ENCODE measurements at places on chromosomes 4 and X.
A peak's percentile ranks its signal among the peaks of the same experiment; 100 is the strongest.

DNA sequence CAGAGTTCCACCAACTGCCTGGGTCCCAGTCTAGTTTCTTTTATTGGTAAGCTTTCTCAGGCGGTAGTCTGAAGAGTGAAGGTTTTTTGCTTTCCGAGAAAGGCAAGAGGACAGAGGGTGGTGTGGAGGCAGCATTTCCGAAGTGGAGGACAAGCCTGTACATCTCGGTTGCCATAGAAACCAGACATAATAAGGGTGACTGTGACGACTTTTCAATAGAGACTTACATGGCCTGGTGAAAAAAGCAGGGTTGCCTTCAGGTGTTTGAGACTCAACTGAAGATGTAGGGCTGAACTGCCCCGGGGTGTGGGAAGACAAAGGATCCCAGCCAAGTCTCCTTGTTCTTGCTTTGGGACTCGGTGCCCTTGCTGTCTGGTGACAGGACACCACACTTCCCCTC, 53.6 kb upstream of the RAB40AL start:
- no peak for DNase-seq

- DNase-seq = no peak
These were observed 136.6 kb upstream of the HHIP start for GRCh38 chr4:144509088-144510015.

GRCh38 chr4:1414831-1415680, 8.8 kb upstream of the NKX1-1 start:
- no peak for DNase-seq

- DNase-seq = no peak
These were observed 26.7 kb downstream of the SH3RF1 start for GRCh38 chr4:169243825-169244609.

DNA sequence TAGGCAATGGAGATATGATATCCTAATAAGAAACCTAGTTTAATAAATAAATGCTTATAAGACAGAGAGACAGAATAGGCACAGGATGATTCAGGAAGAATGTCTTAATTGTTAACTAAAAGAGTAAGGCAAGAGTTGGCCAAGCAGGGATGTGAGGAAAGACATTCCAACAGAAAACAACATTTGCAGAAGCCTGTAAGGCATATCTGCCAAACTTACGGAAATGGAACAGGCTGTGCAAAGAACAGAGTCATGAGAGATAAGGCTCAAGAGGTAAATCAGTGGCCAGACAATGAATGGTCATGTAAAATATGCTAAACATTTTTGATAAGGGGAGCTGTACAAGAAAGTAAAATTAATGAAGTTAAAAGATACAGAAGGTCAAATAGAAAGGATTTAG, 134.9 kb downstream of the KCTD8 start:
- no peak for DNase-seq

- DNase-seq = no peak
These were observed 167.1 kb downstream of the DHX15 start for GRCh38 chr4:24417206-24417605.

- no peak for DNase-seq
These were observed 250.4 kb downstream of the PRDM5 start for GRCh38 chr4:120672076-120672475.

DNA sequence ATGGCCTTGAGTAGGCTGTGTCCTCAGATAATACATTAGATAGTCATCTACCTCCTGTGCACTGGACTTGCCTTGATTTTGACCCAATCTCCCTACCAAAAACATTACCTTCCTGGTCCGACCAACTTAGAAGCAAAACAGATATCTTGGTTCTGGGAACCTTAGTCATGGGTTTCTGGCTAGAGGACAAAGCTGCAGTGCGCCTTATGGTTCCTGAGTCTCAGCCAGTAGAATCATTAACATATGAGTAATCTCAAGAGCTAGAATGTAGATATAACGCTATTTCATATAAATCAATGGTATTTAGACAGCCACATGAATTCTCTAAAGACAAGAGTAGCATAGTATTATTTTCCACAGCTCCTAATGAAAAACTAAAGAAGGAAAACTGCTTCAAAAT, 83.1 kb downstream of the GRIA3 start:
- no peak for DNase-seq

DNA sequence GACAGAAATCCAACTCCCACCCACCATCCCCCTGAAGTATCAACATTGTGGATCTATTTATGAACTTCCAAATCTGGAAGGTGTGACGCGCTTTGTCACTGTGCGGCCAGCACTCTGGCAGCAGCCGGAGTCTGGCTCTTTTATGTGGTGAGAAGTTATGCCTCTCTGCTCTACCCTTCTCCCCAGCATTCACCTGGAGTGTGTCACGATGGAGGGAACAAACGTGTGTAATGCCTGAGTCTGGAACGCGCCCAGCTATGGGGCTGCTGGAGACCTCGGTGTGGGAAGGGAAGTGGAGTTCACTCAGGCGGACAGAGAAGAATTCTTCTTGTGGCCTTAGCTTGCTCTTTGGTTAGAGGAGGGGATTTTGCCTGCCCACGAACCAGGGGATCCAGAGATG, 222.1 kb upstream of the RPL34 start:
- no peak for DNase-seq

DNA sequence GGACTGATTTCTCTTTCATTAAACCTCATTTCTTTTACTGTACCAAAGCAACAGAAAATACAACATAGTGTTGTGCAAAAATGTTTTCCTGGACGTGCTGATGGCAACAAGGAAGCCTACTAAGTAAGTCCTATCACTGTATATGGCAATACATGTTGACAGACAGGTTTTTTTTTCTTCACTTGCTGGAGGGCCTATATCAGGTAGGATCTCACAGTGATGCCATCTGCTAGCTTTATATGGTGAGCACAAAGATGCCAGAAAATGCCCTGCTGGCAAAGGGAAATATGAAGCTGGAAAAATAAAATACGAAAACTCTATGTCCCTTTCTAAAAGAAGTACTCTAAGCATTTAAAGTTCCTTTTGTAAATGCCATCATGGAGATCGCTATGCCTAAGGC, 119.0 kb upstream of the PDLIM3 start:
- peak; percentile 46 for DNase-seq

GRCh38 chrX:50333308-50333707, 128.7 kb downstream of the CCNB3 start:
- DNase-seq = no peak

DNA sequence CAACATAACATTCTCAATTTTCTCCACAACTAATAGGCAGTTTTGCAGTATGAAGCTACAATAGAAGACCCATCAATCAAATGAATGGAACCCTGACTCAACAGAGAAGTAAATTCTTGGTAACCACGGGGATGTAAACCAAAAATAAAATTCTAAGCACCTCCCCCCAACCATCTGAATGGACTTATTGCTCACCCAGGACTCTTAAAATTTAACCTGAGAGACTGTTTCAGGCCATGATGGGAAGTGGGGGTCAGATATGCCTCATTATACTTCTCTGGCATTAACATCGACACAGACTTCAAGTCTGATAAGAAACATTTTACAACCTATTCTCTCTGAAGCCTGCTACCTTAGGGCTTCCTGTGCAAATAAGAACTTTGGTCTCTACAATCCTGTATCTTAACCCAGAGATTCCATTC, 620.9 kb downstream of the TLL1 start:
- no peak for DNase-seq

- no peak for DNase-seq
These were observed 64.3 kb upstream of the NR0B1 start for GRCh38 chrX:30373479-30373878.

DNA sequence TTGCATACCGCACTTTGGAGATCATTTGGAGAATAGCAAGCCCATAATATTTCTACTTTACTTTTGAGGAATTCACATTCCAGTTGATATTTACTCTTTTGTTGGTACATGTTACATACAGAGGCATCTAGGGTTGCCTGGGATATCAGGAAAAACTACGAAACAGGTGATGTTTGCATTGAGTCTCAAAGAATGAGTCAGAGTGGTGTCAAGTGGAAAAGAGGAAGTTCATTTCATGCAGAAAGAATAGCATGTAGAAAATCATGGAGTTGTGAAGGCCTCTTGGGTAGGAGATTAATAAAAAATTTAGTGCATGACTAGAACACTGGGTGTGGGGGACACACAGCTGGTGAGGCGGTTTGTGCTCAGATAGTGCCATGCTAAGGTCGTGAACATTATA, 33.5 kb upstream of the ELOVL6 start:
- no peak for DNase-seq

GRCh38 chr4:152369203-152369901, 166.5 kb downstream of the FBXW7 start:
- DNase-seq = no peak

- no peak for DNase-seq
These were observed 256.1 kb upstream of the ADGRL3 start for GRCh38 chr4:60944060-60944459.

- no peak for DNase-seq
These were observed 38.8 kb upstream of the AFAP1 start for GRCh38 chr4:7978489-7978888.

GRCh38 chrX:100404851-100405250, 5.2 kb downstream of the PCDH19 start:
- DNase-seq = no peak

- peak; percentile 27 for DNase-seq
These were observed 42.2 kb downstream of the SH2D1A start for GRCh38 chrX:124388562-124388961.

DNA sequence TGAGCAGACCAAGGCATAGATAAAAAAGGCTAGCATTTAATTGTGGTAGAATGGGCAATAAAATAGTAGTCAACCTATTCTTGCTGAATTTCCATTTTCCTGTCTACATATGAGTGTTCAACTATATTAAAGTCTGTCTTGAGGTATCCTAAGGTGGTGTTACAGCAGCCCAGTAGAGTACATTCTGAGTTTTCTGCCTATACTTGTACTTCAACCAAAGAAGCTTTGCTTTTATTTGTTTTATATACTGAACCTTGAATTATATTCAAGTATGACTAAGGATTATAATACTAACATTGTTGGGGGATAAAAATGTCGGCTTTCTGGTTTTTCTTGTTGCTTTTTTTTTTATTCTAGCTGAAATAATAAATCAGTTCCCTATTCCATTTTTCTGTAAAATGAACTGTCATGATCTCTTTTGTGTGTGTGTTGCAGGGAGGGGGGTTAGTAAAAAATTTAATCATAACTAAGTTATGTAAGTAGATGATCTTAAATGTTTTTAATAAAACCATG, 106.7 kb downstream of the PDLIM5 start:
- DNase-seq = no peak

DNA sequence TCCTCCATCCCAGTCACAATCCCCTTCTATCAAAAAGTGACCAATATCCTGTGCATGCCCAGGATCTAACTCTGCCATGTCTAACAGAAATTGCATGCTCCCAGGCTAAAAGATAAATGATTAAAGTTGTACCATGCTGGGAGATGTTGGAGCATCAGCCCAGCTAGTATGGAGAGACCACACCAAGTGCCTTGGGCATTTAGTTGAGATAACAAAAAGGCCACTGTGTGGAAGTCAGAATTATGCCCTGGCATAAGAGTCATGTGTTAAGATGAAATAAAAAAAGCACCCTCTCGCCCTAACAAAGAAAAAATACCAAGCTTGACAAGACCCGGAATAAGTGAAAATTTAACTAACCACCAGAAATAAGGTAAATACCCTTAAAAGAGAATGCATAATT, 155.9 kb upstream of the CENPE start:
- no peak for DNase-seq

DNA sequence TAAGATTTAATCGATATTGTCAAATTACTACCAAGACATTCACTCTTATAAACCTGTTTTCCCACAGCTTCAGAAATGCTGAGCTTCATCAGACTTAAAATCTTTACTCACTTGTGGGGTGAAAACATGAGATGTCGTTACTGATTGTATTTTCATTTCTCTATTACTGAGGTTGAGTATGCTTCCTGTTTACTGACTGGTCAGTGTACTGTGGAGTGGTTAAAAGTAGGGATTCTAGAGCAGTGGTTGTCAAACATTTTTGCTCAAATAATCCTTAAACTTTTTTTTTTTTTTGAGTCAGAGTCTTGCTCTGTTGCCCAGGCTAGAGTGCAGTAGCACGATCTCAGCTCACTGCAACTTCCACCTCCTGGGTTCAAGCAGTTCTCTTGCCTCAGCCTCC, 50.3 kb downstream of the NSUN7 start:
- no peak for DNase-seq

GRCh38 chr4:99815597-99816011, 1.0 kb upstream of the DAPP1 start:
- no peak for DNase-seq

DNA sequence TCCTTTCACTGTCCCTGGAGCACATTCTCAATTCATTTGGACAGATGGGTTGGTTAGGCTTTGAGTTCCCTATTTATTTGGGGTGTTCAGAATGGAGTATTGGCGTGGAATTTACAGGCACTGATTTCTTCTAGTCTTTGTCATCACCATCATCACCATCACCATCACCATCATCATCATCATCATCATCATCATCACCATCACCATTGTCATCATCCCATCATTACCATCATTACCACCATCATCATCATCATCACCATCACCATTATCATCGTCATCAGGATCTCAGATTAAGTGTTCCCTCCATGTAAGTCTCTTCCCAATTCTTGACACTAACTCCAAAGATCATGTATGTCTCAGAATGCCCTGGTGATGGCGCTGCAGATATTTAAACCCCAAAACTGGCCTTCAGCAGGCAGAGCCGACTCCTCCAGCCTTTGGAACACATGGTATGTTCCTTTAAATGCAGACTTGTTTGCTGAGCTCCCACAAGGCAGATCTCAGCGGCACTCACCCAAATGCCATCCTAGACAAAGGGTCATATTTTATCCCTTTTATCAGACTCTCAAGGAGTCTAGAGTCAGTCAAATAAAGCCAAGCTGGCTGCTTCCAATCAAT, 19.8 kb upstream of the FAM9A start:
- no peak for DNase-seq

DNA sequence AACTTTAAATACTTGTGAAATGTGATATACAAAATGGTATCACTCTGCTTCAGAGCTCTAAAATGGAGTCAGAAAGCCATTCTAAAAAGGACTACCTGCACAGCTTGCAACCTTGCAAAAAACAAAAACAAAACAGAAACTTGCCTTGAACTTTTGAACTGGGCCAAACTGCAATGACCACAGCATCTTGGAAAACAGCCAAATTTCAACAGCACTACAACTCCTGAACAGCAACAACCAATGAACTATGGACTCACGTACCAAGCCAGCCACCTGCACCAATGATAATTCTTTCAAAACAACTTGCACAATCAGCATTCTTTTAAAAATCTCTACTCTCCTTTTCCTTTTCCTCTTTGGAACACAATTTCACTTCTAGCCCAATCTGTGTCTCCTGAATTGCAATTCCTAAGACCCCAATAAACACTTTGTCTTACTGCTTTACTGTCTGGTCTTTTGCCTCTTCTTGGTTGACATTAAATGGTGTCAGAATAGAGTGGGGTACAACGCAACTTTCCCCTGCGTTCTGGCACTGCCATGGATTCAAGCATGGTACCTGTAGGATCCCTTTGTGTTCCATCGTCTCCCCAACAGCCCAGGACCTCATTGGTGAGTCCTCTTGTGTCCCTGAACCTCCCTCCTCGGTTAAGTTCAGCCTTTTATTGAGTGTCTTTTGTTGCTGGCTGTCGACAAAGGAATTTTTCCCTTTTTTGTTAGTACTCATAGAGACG, 35.7 kb upstream of the FMR1 start:
- no peak for DNase-seq
